ENCODE measurements at places on chromosomes 6 and 20. TPM values are rescaled to one million over a fixed set of nuclear protein-coding genes. Genes with fewer than 3 reads are reported as not detected.
A peak's percentile ranks its signal among the peaks of the same experiment; 100 is the strongest.

DNA sequence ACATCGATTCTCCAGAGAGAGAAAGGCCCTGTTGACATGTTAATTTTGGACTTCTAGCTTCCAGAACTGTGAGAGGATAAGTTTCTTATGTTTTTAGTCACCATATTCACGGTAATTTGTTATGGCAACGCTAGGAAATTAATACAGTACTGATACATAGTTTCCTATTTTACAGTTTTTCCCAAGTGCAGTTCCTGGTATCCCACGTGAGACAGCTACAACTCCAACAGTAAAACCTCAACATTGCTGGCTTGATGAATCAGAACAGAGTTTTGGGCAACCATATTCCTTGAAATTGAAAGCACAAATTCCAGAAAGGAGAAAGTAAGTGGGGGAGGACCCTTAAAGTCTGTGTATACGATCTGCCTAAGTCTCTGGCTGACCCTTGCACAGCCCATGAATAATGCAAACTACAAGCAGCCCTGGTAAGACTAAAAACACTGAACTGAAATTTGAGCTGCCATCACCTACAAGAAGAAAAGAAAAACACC is 505.1 kb upstream of the NRSN1 start:
- no peaks in the 10 kb centered on the region for H3K36me3 ChIP-seq
- no peak for DNase-seq
- no peak overlapping the region for H3K27ac ChIP-seq
- H3K4me1 ChIP-seq, result no peaks in the 10 kb centered on the region
- H3K27me3 ChIP-seq, result no peaks in the 10 kb centered on the region
- no peak overlapping the region for H3K4me3 ChIP-seq

DNA sequence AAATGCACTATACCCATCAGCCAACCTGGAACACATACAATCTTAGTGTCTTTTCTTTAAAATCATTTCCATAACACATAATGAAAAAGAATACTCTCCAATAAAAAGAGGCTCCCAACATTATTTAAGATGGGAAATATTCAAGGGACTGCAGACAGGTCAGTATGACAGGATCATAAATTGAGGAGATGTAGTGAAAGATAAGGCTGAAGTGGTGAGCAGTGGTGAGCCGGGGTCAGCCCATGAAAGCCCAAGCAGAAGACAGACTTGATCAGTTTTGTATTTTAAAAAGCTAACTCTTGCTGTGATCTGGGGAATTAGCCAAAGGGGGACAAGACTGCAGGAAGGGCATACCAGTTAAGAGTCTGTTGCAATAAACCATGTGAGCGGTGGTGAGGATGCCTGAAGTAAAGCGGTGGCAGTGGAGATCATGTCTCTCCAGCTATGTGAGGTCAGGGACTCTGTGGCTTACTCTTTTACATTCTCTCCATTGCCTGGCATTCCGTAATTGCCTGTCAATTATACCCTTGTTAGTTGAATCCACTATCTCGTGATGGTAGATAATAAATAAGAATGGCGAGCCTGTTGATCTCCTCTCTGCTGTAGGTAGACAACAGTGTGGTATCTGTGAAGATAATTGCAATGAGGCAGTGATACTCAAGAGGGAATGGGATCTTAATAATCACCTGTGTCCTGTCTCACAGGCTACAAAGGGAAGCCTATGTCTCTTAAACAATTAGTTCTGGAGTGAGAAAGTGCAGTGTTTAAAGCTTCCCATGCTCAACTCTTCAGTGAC is 97.4 kb downstream of the FILIP1 start:
- no peak for DNase-seq
- no peak overlapping the region for H3K27ac ChIP-seq

GRCh38 chr6:111533087-111533784 is 50.2 kb upstream of the REV3L start:
- peaks cover 19% of the 10 kb centered on the region for H3K4me1 ChIP-seq
- no peaks in the 10 kb centered on the region for H3K27me3 ChIP-seq
- DNase-seq, result no peak
- no peaks in the 10 kb centered on the region for H3K36me3 ChIP-seq

- H3K4me1 ChIP-seq, result peaks cover 22% of the 10 kb centered on the region
- H3K36me3 ChIP-seq, result no peaks in the 10 kb centered on the region
- peaks cover 44% of the 10 kb centered on the region for H3K27me3 ChIP-seq
- DNase-seq, result peak; percentile 61
- no peak overlapping the region for H3K27ac ChIP-seq
- no peak overlapping the region for H3K4me3 ChIP-seq
Observed at GRCh38 chr20:62740286-62741141, 31.9 kb downstream of the NTSR1 start.

DNA sequence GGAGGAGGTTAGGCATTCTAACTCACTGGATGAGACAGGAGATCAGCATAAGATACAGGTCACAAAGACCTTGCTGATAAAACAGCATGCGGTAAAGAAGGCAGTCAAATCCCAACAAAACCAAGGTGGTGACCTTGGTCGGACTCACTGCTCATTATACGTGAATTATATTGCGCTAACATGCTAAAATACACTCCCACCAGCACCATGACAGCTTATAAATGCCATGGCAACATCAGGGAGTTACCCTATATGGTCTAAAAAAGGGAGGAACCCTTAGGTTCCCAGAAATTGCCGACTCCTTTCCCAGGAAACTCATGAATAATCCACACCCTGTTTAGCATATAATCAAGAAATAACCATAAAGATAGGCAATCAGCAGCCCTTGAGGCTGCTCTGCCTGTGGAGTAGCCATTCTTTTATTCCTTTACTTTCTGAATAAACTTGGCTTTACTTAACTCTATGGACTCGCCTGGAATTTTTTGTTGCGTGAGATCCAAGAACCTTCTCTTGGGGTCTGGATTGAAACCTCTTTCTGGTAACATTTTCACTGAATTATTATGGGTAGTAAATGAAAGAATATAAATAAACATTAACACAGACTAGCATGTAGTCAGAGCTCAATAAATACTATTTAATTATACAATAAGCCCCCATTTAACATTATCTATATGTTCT is 3.0 kb upstream of the LAMA4 start:
- H3K27ac ChIP-seq, result no peak overlapping the region
- peaks cover 18% of the 10 kb centered on the region for H3K4me1 ChIP-seq
- H3K4me3 ChIP-seq, result no peak overlapping the region
- no peaks in the 10 kb centered on the region for H3K27me3 ChIP-seq

DNA sequence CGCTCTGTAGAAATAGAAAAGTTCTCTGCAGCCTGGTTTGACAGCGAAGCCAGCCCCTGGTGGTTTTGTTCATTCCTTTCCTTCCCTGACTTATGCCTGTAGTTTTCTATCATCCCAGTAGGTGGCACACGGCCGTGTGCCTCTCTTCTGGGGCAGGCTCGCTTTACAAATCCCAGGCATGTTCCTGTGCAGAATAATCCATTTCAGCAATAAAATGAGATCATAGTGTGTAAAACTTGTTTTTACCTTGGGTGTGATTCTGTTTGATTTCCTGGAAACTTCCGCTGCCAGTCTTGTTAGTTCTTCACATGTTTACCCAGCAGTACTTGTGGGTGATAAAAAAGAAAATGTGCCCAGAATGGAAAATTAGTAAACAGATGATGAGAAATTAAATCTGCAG is 7.4 kb upstream of the INSM1 start:
- H3K36me3 ChIP-seq, result no peaks in the 10 kb centered on the region
- H3K27ac ChIP-seq, result no peak overlapping the region
- no peak for DNase-seq
- H3K4me1 ChIP-seq, result no peaks in the 10 kb centered on the region
- H3K4me3 ChIP-seq, result no peak overlapping the region
- H3K27me3 ChIP-seq, result peaks cover 43% of the 10 kb centered on the region

DNA sequence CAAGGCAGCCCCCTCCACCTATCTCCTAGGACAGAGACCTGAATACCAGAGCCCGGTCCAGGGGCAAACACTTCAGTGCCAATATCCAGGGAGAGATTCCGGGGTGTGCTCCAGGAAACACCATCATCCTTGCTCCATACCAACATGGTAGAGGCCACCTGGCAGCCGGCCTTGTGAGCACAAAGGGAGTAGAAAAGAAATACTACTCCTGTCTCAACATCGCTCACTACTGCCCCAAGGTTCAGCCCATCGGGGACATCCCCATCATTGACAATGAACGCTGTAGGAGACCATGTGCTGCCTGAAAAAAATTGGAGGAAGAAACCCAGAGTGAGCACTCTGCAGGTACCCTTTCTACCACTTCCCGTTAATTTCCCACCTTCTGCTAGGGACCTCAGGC is 1.5 kb downstream of the NEU1 start:
- no peak overlapping the region for H3K27ac ChIP-seq
- H3K4me1 ChIP-seq, result peaks cover 16% of the 10 kb centered on the region
- H3K36me3 ChIP-seq, result peaks cover 12% of the 10 kb centered on the region
- H3K27me3 ChIP-seq, result no peaks in the 10 kb centered on the region
- no peak overlapping the region for H3K4me3 ChIP-seq

GRCh38 chr6:128727500-128727899 is 155.4 kb upstream of the LAMA2 start:
- no peaks in the 10 kb centered on the region for H3K27me3 ChIP-seq
- no peak overlapping the region for H3K27ac ChIP-seq
- no peaks in the 10 kb centered on the region for H3K36me3 ChIP-seq
- no peak overlapping the region for H3K4me3 ChIP-seq
- DNase-seq, result no peak

GRCh38 chr20:35991142-35991771 is 22.9 kb downstream of the CNBD2 start:
- DNase-seq, result no peak
- no peaks in the 10 kb centered on the region for H3K36me3 ChIP-seq
- no peaks in the 10 kb centered on the region for H3K27me3 ChIP-seq
- H3K27ac ChIP-seq, result no peak overlapping the region
- no peaks in the 10 kb centered on the region for H3K4me1 ChIP-seq

DNA sequence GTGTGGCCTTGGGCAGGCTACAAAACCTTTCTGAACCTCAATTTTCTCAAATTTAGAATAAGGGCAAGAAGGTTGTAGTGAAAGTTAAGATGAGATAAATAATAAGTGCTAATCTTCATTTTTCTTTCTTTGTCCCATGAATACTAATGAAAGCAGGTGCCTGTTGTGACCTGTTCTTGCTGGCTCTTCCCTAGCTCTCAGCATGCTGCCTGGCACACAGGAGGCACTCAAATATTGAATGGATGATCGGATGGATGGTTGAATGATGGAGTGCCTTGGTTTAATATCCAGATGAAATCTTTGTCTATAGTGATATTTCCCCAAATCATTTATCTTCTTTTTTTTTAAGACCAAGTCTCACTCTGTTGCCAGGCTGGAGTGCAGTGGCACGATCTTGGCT is 15.0 kb downstream of the PBOV1 start:
- H3K4me3 ChIP-seq, result no peak overlapping the region
- H3K27me3 ChIP-seq, result no peaks in the 10 kb centered on the region
- no peaks in the 10 kb centered on the region for H3K36me3 ChIP-seq
- no peak overlapping the region for H3K27ac ChIP-seq
- no peaks in the 10 kb centered on the region for H3K4me1 ChIP-seq

DNA sequence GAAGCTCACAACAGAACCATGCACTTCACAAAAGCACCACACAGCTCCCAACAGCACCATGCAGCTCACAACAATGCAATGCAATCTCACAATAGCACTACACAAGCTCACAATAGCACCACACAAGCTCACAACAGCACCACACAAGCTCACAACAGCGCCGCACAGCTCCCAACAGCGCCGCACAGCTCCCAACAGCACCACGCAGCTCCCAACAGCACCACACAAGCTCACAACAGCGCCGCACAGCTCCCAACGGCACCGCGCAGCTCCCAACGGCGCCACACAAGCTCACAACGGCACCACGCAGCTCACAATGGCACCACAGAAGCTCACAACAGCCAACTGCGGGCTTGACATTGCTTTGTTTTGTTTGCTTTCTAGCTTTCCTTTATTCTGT is 198.1 kb downstream of the DLL1 start:
- DNase-seq, result no peak
- no peaks in the 10 kb centered on the region for H3K4me1 ChIP-seq
- no peak overlapping the region for H3K27ac ChIP-seq
- no peaks in the 10 kb centered on the region for H3K27me3 ChIP-seq
- no peak overlapping the region for H3K4me3 ChIP-seq

DNA sequence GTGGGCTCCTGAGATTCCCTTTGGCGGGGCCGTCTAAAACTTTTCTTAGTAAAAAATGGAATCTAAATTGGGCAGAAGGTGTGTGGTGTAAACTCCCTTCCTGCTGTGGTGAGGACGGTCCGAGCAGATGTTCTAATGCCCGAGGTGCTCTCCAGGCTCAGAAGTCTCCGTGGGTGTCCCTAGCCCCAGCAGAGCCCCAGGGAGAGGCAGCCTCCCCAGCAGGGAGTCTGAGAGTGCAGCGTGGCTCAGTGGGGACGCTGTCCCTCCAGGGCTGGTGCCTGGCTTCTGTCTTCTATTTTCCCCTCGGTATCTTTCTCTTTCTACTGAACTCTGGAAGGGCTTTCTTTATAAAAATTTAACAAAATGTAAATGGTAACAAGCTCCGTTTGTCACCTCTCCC is 208.2 kb downstream of the SMOC2 start:
- no peaks in the 10 kb centered on the region for H3K36me3 ChIP-seq
- no peak for DNase-seq
- no peaks in the 10 kb centered on the region for H3K4me1 ChIP-seq
- no peak overlapping the region for H3K27ac ChIP-seq
- no peak overlapping the region for H3K4me3 ChIP-seq
- no peaks in the 10 kb centered on the region for H3K27me3 ChIP-seq

- H3K36me3 ChIP-seq, result no peaks in the 10 kb centered on the region
- DNase-seq, result no peak
- H3K27me3 ChIP-seq, result no peaks in the 10 kb centered on the region
- no peak overlapping the region for H3K27ac ChIP-seq
- H3K4me3 ChIP-seq, result no peak overlapping the region
Observed at GRCh38 chr20:9287826-9288225, 218.9 kb downstream of the PLCB4 start.

DNA sequence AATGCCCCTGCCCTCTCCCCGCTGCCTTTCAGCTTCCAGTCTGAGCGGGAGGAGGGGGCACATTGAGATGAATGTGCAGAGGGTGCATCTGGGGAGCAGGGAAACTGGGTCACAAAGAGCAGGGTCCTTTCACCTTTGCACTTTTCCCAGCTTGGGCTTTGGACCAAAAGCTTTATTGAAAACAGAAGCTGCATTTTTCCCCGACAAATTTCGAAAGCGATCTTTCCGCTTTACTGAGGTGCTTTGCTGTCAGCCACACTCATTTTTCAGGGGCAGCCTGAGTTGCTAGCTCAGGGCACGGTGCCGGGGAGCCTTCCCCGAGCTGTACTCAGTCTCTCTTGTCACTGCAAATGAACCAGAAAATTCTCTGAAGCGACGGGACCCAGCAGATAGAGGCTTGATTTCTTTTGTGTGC is 283.7 kb upstream of the SOX4 start:
- no peak overlapping the region for H3K27ac ChIP-seq
- no peak for DNase-seq
- H3K4me1 ChIP-seq, result no peaks in the 10 kb centered on the region
- no peaks in the 10 kb centered on the region for H3K36me3 ChIP-seq

- no peaks in the 10 kb centered on the region for H3K36me3 ChIP-seq
- H3K27me3 ChIP-seq, result no peaks in the 10 kb centered on the region
- no peak for DNase-seq
- no peak overlapping the region for H3K27ac ChIP-seq
- H3K4me1 ChIP-seq, result no peaks in the 10 kb centered on the region
Observed at GRCh38 chr20:43549416-43550065, 9.3 kb upstream of the SGK2 start.

The BMP5 gene
- 1.6 TPM for total RNA-seq

The DNMT3B gene
- total RNA-seq, result 5.6 TPM

The TXLNB gene
- not detected for total RNA-seq

The BACH2 gene
- 1.3 TPM for total RNA-seq

The EEF1A2 gene
- total RNA-seq, result 13.0 TPM

The HSPA1L gene
- 0.87 TPM for total RNA-seq

The THBD gene
- 4.7 TPM for total RNA-seq

Measured in SJSA1 (cell line).